ENCODE measurements at places on chromosomes 13 and 19.
A peak's percentile ranks its signal among the peaks of the same experiment; 100 is the strongest.

- no peak for DNase-seq
Measured at GRCh38 chr19:18020212-18021085, 12.5 kb downstream of the ARRDC2 start.

DNA sequence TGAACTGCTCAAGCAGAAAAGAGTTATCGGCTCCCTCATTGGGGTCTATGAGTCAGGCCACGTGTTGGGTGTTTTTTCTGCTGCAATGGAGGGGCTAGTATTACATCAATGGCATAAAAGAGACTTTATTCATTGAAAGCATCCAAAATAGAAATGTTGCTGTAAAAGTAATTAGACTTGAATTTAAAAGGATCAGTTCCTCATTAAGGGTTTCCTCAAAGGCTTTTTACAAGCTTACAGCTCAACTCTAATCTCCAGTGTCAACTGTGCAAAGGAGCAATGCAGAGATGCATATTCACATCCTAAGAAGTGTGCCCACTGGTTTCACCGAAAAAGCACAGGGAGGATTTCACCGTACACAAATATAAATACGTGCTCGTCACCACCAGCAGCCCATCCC, 300.3 kb downstream of the FOXO1 start:
- DNase-seq = no peak

- no peak for DNase-seq
Measured at GRCh38 chr19:40388481-40388880, 1.5 kb downstream of the HIPK4 start.

DNA sequence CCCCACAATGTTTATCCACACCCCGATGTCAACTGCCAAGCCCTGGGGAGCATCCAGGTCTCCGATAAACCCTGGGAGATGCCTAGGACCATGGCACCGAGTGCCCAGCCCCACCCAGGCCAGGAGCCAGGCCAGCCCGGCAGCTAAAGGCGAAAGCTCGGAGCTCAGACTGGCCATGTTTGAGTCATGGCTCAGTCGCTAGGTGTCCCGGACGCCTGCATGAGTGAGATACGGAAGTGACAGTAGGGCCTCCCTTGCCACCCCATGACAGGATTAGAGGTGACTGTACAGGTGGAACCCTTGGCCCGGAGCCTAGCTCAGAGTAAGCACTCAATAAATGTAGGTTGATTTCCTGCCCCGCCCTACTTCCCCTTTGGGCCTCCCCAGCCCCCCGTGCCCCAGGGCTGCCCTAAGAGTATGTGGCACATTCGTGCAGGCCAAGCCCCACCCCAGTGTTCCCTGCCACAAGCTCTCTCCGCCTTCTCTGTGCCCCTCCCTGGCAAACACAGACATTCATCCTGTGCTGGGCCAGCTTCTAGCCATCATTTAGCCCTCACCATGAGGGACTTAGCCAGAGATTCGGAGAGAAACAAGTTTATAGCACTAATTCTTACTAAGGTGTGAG, 5.8 kb upstream of the TPM4 start:
- peak; percentile 79 for DNase-seq

- DNase-seq = no peak
Measured at GRCh38 chr13:24663586-24663985, 16.6 kb upstream of the ATP12A start.

DNA sequence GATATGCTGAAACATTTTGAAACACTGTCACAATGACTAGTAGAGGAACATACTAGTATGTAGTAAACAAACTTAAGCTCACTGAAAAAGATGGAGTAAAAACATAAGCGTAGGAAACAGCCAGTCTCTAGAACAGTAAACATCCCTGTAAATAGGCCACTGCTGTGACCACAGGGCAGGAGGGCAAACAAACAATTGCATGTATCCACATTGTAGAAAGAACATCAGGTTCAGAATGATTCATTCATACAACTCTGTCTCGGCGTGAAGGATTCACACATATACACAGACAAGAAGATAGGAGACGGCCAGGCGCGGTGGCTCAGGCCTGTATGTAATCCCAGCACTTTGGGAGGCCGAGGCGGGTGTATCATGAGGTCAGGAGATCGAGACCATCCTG, 390.1 kb downstream of the IRS2 start:
- no peak for DNase-seq
